Mesenchymal stem cell (in vitro differentiated cells and primary cell): ENCODE measurements at places on chromosomes 13 and 19.
A peak's percentile ranks its signal among the peaks of the same experiment; 100 is the strongest.

DNA sequence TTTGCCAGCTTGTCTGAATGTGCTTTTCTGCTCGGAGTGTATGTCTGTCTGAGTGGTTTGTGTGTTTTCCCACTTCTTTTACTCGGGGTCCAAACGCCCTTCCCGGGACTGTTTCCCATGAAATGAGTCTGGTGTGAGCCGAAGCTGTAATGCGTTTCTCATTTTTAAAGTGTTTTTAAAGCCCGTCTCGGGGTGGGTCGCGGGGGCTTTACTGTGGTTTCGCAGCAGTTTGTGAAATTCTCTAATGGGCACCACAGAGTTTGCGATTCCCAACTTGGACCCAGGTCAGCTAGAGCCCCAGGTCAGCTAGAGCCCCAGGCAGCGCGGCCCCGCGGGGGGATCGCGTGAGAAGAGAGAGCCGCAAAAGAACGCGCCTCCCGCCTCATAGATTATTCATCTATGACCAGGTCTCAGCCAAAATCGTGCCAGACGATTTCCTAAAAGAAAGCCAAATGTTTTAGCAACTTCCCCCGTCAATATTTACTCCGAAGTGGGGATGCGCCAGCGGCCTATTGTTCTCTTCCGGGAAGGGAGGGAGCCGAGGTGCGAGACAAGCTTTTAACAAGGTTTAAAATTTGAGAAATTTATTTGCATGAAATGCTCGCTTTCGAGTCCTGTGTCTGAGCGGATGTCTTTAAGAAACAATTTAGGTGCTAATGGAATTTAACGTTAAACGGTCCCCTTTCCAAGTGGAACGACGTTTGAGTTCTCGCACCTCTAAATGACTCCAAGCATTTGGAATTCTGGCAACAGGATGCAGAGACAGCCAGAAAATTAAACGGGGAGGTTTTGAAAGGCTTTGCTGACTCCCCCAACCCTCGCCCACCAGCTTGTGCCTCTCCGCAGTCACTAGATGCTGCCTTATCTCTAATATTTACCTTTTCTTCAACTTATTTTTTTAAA, 2.2 kb downstream of the ZIC2 start:
- H3K27me3 ChIP-seq = peaks cover 82% of the 10 kb centered on the region
- peak overlapping the region; percentile 95 for H3K27ac ChIP-seq
- H3K4me3 ChIP-seq = peak overlapping the region; percentile 96
- peak; percentile 35 for DNase-seq
- H3K4me1 ChIP-seq = peaks cover 5% of the 10 kb centered on the region
- no peaks in the 10 kb centered on the region for H3K36me3 ChIP-seq

DNA sequence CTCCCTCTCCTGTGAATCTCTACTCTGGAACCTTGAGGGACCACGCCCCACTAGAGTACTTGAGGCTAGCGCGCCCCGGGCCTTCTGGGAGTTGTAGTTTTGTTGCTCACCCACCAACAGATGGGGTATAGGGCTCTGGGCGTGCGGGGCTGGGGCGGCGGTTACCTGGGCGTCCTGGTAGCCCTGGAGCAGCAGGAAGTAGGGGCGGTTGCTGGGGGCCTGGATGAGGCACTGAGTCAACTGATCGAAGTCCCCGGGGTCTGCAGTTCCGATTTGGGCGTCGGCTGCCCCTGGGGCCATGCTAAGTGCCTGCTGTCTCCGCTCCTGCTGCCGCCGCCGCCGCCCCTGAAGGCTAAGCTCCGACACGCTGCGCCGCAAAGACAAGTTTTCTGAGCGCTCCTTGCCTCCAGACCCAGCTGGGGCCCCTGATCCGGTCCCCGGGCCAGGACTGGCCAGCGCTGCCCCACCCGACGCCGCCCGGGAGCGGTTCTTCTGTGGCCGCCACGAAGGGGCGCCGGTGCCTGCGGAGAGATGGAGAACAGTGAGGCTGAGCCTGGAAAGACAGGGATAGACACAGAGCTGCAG, 5.3 kb downstream of the RASIP1 start:
- H3K27ac ChIP-seq = no peak overlapping the region
- H3K36me3 ChIP-seq = no peaks in the 10 kb centered on the region
- peak; percentile 78 for DNase-seq

DNA sequence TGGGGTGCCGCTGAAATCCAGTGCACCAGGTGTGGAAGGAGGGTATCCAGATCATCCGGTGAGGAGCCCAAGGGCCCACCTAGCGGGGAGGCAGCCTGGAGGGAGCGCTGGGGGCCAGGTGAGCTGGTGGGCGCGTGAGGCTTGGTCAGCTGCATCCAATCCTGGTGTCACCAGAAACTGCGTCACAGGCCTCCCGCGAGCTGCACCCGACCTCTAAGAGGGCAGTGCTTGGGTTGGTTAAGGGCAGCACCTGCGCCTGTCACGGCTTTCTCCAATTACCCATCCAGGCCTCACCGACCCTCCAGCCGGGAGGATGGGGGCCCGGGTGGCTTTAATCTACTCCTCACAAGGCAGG, 284 bp downstream of the RNF17 start:
- H3K4me1 ChIP-seq = no peaks in the 10 kb centered on the region
- no peak overlapping the region for H3K27ac ChIP-seq
- H3K4me3 ChIP-seq = no peak overlapping the region
- no peak for DNase-seq
- H3K36me3 ChIP-seq = no peaks in the 10 kb centered on the region
- no peaks in the 10 kb centered on the region for H3K27me3 ChIP-seq

DNA sequence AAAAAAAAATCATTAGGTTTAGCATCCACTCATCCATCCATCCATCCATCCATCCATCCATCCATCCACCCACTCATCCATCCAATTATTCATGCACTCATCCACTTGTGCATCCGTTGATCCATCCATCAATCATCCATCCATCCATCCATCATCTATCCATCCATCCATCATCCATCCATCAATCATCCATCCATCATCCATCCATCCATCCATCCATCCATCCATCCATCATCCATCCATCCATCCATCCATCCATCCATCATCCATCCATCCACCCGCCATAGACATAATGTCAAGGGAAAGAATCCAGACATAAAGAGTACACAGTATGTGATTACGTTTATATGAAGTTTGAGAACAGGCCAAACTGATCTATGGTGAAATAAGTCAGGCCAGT, 9.0 kb upstream of the SELENOW start:
- H3K4me1 ChIP-seq = peaks cover 5% of the 10 kb centered on the region
- DNase-seq = no peak
- no peak overlapping the region for H3K27ac ChIP-seq
- no peaks in the 10 kb centered on the region for H3K36me3 ChIP-seq
- H3K4me3 ChIP-seq = no peak overlapping the region

- DNase-seq = no peak
- H3K4me3 ChIP-seq = no peak overlapping the region
- H3K4me1 ChIP-seq = no peaks in the 10 kb centered on the region
Measured at GRCh38 chr13:73932091-73932490, 202.1 kb downstream of the KLF12 start.

- H3K36me3 ChIP-seq = no peaks in the 10 kb centered on the region
- H3K27me3 ChIP-seq = no peaks in the 10 kb centered on the region
- H3K4me3 ChIP-seq = no peak overlapping the region
- no peaks in the 10 kb centered on the region for H3K4me1 ChIP-seq
- DNase-seq = no peak
Measured at GRCh38 chr13:78046331-78046730, 127.7 kb upstream of the EDNRB start.

- no peak within 1 kb of the TSS for H3K4me3 ChIP-seq
- peaks cover 10% of the 10 kb centered on the region for H3K36me3 ChIP-seq
- H3K4me1 ChIP-seq = no peaks in the 10 kb centered on the region
- H3K27ac ChIP-seq = no peak within 1 kb of the TSS
- peak; percentile 11 for DNase-seq
Measured at GRCh38 chr13:99258210-99258860, at the start of gene GPR18. Gene GPR18 (minus strand): TSS chr13:99258379. CDS start chr13:99255872, 2,507 bp downstream.

GRCh38 chr13:113770937-113771336, 11.9 kb downstream of the TMEM255B start:
- no peak overlapping the region for H3K4me3 ChIP-seq
- H3K36me3 ChIP-seq = peaks cover 8% of the 10 kb centered on the region
